ENCODE measurements at places on chromosomes 1 and 21.

GRCh38 chr1:179126338-179127060, 44.6 kb downstream of the TOR3A start:
- no peak for DNase-seq

DNA sequence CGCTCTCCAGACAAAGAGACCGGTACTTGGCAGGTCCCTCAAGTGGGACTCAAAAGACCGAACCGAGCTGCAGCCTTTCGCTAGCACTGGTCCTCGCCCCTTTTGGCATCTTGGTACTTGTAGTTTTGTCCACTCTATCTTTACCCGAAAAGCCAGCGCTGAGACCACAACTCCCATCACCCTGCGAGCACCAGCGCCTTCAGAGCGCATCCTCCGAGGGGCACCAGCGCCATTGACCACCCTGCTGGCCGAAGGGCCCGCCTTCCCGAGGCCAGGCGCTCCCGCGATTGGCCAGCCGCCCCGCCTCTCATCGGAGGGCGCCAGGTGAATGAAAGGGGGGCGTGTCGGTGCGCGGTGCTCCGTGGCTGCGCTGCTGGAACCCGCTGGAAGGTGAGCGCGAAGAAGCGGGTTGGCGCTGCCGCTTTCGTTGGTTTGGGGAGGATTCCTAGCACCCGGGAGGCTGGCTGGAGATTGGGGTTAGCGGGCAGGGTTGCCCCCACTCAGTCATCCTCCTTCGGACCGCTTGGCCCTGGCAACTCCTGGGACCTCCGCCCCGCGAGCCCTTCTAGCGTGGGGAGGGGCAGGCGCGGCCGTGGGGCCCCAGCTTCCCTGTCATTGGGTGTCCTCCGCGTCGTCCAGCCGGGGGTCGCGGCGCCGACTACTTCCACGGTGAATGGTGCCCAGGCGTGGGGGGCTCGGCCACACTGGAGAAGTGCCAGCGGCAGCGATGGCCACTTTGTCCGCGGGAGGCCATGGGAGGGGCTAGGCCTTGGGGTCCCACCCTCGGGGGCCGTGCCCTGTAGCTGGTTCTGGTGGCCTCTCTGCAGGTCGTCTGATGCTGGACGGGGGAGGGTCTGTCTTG, at the start of gene ZBTB8B:
Gene ZBTB8B (plus strand): TSS at position 357 of the 862 bp plus-strand sequence. CDS start 5,553 bp downstream, outside the sequence.
- peak; percentile 59 for DNase-seq

- DNase-seq: peak; percentile 79
These were observed 159.4 kb upstream of the UBE2U start for GRCh38 chr1:64043976-64044375.

GRCh38 chr1:187894349-187894748, 1065.6 kb downstream of the PLA2G4A start:
- no peak for DNase-seq

GRCh38 chr21:42113926-42114409, 42.9 kb downstream of the UMODL1 start:
- DNase-seq: no peak

DNA sequence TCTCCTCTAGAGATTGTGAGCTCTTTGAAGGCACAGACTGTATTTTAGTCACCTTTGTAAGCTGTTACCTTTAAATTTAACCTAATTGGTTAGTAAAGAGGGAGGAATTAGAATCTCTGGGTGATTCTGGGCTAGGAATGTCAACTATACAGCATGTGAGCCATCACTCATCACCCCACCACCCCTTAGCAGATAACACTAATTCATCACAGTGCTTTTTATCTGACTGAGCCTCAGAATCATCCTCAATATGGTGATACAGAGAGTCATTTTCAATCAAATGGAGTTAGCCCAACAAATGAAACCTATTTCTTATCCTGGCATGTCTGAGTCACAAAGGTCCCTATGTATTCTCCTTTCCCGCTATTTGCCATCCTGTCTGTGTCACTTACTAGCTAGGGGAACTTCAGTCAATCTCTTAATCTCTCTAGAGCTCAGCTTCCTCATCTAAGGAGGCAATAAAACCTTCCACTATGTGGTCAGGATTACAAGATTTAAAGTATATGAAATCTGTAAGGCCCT, 13.3 kb downstream of the KCNJ10 start:
- DNase-seq: no peak

- peak; percentile 85 for DNase-seq
These were observed 45.8 kb downstream of the MIGA1 start for GRCh38 chr1:77825131-77825709.

GRCh38 chr1:104780470-104781078, 1030.9 kb downstream of the AMY1C start:
- DNase-seq: peak; percentile 5

DNA sequence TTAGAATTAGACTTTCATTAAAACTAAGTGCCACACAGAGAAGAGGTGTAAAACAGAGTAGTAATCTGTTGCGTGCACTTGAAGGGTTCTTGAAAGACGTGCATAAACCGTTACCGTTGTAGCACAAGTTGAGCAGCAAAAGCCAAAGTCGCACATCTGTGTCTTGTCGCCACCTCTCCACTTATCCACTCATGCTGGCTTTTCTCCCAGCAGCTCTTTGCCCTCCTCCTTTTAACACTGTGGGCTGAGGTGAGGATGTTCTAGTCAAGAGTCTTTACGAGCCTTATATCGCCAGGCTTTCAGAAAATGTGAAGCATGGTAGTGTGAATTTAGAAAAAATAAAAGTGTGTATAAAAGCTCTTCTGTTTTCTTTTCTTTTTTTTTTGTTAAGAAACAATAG, 48.0 kb downstream of the NR5A2 start:
- DNase-seq: no peak

DNA sequence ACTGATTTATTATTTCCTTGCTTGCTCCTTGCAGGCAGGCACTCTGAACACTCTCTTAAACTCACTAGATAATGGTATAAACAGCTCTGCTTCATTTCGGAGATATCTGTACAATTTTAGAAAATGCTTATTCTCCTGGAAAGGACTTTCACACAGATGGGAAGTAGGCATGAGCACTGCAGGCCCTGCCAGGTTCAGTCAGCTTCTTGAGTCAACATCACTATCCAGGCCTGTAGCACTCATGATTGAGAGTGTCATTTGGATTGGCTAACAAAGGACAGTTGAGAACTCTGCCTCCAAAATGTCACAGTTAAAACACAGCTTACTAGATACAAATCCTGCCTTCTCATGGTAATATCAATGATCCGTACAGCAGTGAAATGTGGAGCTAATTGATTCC, 181.9 kb downstream of the CYYR1 start:
- DNase-seq: no peak

DNA sequence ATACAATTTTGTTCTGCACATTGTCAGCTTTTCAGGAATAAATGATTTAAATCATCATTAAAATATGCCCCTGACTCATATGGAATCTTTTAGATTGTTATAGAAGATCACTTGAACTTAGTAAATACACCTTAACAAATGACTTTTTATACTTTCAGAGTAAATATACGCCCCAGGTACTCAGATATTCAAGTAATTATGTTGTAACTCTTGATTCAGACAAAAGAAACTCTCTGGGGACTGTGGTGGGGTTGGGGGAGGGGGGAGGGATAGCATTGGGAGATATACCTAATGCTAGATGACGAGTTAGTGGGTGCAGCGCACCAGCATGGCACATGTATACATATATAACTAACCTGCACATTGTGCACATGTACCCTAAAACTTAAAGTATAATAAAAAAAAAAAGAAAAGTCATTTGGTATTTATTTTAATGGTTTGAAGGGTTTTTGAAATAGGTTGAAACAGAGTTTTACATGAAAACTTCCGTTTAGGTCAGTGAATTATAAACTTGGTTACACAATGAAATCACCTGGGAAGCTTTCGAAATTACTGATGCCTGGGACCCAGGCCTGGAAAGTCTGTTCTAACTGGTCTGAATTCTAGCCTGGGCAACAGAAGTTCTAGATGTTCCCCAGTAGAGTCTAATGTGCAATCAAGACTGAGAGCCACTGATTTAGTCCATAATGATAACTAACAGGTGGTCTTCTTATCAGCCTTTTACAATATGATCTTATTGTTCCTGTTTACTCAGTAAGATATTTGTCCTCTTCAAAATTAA, 320.5 kb upstream of the NR5A2 start:
- no peak for DNase-seq

- DNase-seq: peak; percentile 67
These were observed 3.9 kb upstream of the NUAK2 start for GRCh38 chr1:205325334-205325884.
